ENCODE measurements at places on chromosomes 5 and 9.

GRCh38 chr5:167614294-167615021, 677.0 kb upstream of the WWC1 start:
- DNase-seq: no peak

- DNase-seq: no peak
Observed at GRCh38 chr5:39238366-39239105, 19.2 kb upstream of the FYB1 start.

GRCh38 chr5:111385970-111386831, 126.1 kb downstream of the STARD4 start:
- DNase-seq: no peak

- no peak for DNase-seq
Observed at GRCh38 chr5:58849223-58849622, 266.3 kb downstream of the RAB3C start.

DNA sequence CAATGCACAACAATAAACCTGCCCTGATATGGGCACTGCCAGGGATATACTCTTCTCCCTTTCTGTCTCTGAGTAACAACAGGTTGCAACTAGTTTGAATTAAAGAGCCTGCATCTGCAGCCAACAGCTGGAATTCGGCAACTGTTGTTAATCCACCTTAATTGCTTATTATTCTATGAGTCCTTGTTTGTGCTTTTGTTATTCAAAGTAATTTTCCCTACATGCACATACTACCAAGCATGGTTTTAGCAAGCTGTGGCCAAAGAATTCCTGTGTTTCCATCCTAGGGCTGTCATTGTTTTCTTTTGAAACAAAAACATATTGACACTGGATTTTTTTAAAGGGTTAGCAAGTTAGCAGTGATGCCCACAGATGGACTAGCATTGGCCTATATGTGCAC, 171.5 kb downstream of the EFNA5 start:
- DNase-seq: no peak

DNA sequence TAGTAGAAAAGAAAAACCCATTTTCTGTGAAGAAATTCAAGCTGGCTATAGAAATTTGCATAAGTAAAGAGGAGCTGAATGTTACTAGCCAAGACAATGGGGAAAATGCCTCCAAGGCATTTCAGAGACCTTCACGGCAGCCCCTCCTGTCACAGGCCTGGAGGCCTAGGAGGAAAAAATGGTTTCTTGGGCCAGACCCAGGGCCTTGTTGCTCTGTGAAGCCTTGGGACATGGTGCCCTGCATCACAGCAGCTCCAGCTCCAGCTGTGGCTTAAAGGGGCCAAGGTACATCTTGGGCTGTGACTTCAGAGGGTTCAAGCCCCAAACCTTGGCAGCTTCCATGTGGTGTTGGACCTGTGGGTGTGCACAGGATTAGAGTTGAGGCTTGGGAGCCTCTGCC, 130.0 kb upstream of the DMRTA1 start:
- DNase-seq: no peak

GRCh38 chr5:115068239-115069086, 101.2 kb downstream of the TRIM36 start:
- no peak for DNase-seq

Measured in T-helper 17 cell (primary cell).